Adrenal gland (tissue), 19 donors: ENCODE measurements at places on chromosomes 11 and 22. TPM values are rescaled to one million over a fixed set of nuclear protein-coding genes. Genes with fewer than 3 reads are reported as not detected.

The SCO2 gene
- 1.2 TPM for polyA plus RNA-seq

DNA sequence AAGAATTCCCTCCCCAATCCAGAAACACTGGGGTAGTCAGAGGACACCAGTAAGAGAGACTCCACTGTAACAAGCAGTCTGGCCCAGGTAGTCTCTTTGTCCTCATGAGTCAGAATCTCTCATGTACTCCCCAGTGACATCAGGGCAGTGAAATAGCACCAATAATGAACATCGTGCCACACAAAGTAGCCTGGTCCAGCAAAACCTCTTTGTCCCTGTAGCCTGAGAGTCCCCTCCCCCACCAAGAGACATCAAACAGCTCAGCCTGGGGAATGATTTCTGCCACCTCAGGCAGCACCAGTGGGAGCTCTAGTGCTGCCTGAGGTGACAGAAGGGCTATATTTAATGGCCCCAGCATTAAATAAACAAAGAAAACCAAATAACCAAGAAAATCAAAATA lies 88.1 kb downstream of the SBF2 start:
- no peak overlapping the region for H3K27ac ChIP-seq
- H3K4me3 ChIP-seq = no peak overlapping the region
- H3K4me1 ChIP-seq = no peaks in the 10 kb centered on the region
- no peak for DNase-seq

- no peak overlapping the region for H3K27ac ChIP-seq
- no peaks in the 10 kb centered on the region for H3K27me3 ChIP-seq
- DNase-seq = no peak
- no peaks in the 10 kb centered on the region for H3K4me1 ChIP-seq
- no peak overlapping the region for H3K4me3 ChIP-seq
Measured at GRCh38 chr11:129787532-129788155, 28.0 kb upstream of the TMEM45B start.

The MOGAT2 gene
- not detected for polyA plus RNA-seq

- H3K4me1 ChIP-seq = peaks cover 21% of the 10 kb centered on the region
- H3K27me3 ChIP-seq = no peaks in the 10 kb centered on the region
- H3K36me3 ChIP-seq = no peaks in the 10 kb centered on the region
- peak overlapping the region; percentile 68 for H3K4me3 ChIP-seq
- peak overlapping the region; percentile 88 for H3K27ac ChIP-seq
Measured at GRCh38 chr11:32891657-32892354, 805 bp upstream of the QSER1 start.

- no peak overlapping the region for H3K4me3 ChIP-seq
- no peaks in the 10 kb centered on the region for H3K27me3 ChIP-seq
- DNase-seq = no peak
Measured at GRCh38 chr11:83662494-83662893, 376.3 kb upstream of the CCDC90B start.

GRCh38 chr11:16380941-16381568 lies 24.7 kb upstream of the SOX6 start:
- no peak for DNase-seq
- no peaks in the 10 kb centered on the region for H3K4me1 ChIP-seq
- no peaks in the 10 kb centered on the region for H3K36me3 ChIP-seq
- H3K27me3 ChIP-seq = no peaks in the 10 kb centered on the region
- no peak overlapping the region for H3K27ac ChIP-seq

DNA sequence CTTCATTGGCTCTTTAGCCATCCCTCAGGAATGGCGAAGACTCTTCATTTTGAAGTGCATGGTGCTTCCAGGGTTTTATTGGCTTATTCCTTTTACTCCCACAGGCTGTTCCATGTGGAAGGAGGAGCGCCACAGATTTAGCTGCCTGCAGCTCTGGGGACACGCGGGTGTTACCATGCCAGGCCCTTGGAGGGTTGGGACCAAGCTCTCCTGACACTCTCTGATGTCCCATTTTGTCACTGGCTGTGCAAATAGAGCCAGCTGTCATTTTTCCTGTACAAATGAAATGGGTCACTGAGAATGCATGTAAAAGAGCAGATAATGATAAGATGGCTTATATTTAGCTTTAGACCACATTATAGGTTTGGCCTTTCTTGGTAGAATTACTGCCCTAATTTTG lies 9.2 kb downstream of the THYN1 start:
- H3K27ac ChIP-seq = no peak overlapping the region
- H3K36me3 ChIP-seq = no peaks in the 10 kb centered on the region
- H3K4me1 ChIP-seq = no peaks in the 10 kb centered on the region

DNA sequence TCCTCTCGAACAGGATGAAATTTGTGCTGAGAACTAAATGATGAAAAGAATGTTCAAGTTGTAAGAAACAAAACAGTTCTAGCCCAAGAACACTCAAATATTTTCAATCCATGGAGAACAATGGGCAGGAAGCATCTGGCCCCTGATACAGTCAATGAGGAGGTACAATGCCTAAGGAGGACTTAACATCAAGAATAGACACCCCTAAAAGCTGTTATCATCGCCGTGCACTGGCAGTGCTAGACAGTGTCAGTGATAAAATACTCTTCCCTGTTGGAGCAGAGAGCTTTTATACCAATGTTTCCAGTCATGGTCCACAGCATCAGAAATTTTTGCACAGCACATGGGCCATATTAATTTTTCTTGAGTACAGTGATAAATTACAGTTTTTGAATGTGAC lies 20.2 kb upstream of the VSTM5 start:
- H3K36me3 ChIP-seq = no peaks in the 10 kb centered on the region
- no peaks in the 10 kb centered on the region for H3K4me1 ChIP-seq

The KRTAP5-1 gene
- not detected for polyA plus RNA-seq

DNA sequence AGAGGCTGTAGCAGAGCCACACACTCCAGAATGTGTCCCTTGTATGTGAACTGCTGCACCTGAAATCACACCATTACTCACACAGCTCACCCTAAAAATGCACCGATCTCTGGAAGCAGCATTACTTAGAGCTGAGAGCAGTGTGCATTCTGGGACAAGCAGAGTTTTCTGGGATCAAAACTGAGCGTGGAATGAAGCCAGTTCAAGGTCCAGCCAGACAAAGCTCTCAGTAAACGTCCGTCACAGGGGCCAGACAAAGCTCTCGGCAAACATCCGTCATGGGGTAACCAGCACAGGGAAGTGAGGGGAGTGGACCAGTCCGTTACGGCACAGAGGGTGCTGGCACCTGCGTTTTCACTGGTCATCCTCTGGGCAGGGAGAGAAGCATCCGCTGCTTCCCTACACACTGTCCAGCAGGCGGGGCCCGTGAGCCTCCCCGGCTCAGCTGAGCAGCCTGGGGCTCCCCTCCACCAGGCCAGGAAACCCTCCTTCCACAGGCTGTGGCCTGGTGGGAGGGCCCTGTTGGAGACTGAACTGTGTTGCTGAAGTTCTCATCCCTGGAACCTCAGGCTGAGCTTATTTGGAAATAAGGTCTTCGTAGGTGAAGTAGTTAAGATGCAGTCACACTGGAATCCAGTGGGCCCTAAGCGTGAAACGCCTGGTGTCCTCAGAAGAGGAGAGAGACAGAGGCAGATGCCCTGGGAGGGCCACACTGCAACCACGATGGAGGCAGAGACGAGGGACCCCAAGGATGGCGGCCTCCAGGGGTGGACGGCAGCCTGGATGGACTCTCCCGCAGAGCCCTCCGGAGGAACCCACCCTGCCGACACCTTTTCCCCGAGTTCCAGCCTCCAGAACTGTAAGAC lies 883.9 kb downstream of the BRD1 start:
- peak; percentile 7 for DNase-seq
- no peak overlapping the region for H3K27ac ChIP-seq
- no peaks in the 10 kb centered on the region for H3K27me3 ChIP-seq
- no peak overlapping the region for H3K4me3 ChIP-seq
- H3K4me1 ChIP-seq = no peaks in the 10 kb centered on the region

The ME3 gene
- polyA plus RNA-seq = 78.6 TPM

GRCh38 chr22:25487508-25487907 lies 77.0 kb upstream of the GRK3 start:
- H3K4me3 ChIP-seq = no peak overlapping the region
- H3K27me3 ChIP-seq = no peaks in the 10 kb centered on the region
- H3K27ac ChIP-seq = no peak overlapping the region

GRCh38 chr11:20376162-20376730 lies 11.3 kb upstream of the PRMT3 start:
- H3K27ac ChIP-seq = no peak overlapping the region
- H3K4me1 ChIP-seq = no peaks in the 10 kb centered on the region
- no peaks in the 10 kb centered on the region for H3K27me3 ChIP-seq

DNA sequence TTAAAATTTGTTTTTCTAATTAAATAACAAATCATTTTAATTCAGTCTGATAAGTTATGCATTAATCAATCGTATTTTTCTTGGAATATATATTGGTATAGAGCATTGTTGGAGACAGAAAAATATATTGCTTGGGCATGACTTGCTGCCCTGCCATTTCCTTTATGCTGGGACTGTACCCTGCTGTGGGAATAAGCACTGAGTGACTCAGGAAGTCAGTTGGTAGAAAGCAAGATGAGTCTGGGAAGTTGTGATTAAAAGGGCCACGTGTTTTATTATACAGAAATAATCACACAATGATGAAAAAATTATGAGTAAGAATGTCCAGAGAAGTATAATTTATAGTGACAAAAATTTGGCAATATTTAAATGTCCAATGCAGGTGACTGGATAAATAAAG lies 139.5 kb downstream of the KIF18A start:
- H3K4me3 ChIP-seq = no peak overlapping the region
- no peaks in the 10 kb centered on the region for H3K4me1 ChIP-seq

GRCh38 chr11:100830978-100831732 lies 144.1 kb downstream of the ARHGAP42 start:
- H3K27ac ChIP-seq = no peak overlapping the region
- DNase-seq = no peak
- no peaks in the 10 kb centered on the region for H3K4me1 ChIP-seq
- H3K4me3 ChIP-seq = no peak overlapping the region
- H3K36me3 ChIP-seq = no peaks in the 10 kb centered on the region
- H3K27me3 ChIP-seq = no peaks in the 10 kb centered on the region

DNA sequence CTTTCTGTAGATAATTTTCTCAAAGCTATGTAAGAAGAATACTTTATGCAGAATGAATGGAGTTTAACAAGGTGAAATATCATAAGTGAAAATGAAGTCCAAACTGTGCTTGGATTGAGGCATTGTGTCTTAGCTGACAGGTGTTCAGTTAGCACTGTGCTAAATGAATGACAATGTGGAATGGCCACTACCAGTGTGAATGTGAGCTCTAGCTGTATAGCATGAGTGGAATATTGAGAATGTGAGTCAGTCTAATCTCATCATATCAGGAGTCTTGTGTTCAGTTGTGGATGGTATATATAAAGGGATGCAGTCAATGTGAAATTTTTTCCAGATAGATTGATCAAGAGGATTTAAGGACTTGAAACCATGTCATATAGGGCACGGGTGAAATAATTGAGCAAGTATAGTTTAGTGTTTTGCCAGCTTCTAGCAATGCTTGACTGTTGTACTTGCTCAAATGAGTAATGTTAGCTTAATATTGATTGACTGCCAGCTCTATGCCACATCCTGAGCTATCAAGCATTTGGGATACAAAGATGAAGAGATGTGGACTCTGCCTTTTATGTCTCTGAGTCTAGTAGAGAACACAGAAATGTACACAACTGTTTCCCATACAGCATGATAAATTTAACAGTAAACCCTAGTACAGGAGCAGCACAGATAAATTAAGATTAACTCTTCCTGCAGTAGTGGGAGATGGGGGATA lies 10.6 kb upstream of the RAG2 start:
- no peak overlapping the region for H3K4me3 ChIP-seq
- H3K4me1 ChIP-seq = no peaks in the 10 kb centered on the region
- no peaks in the 10 kb centered on the region for H3K36me3 ChIP-seq
- no peaks in the 10 kb centered on the region for H3K27me3 ChIP-seq
- H3K27ac ChIP-seq = no peak overlapping the region

The TRIM6 gene
- polyA plus RNA-seq = 6.0 TPM

The BTG4 gene
- not detected for polyA plus RNA-seq

The SERHL2 gene
- polyA plus RNA-seq = 5.8 TPM

GRCh38 chr22:27853424-27853823 lies 51.9 kb upstream of the MN1 start:
- H3K4me1 ChIP-seq = peaks cover 11% of the 10 kb centered on the region
- H3K4me3 ChIP-seq = no peak overlapping the region
- DNase-seq = no peak
- no peak overlapping the region for H3K27ac ChIP-seq
- H3K27me3 ChIP-seq = no peaks in the 10 kb centered on the region

DNA sequence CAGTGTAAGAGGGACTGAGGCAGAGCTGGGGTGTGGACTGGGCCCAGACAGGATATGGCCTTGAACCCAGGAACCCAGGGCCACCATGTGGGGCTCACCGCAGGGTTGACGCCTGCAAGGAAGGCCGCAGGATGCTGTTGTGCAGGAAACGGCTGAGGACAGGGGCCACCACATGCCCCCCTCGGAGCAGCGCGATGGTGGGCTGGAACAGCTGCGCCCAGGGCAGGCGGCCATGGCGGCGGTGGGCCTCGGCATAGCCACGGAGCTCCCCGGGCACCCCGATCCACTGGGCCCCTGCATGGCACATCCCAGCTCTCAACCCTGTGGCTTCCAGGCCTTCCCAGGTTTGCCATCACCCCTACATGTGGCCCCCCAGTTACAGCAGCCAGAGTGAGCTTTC lies 12.2 kb downstream of the GGT5 start:
- H3K36me3 ChIP-seq = no peaks in the 10 kb centered on the region
- no peaks in the 10 kb centered on the region for H3K27me3 ChIP-seq
- no peaks in the 10 kb centered on the region for H3K4me1 ChIP-seq
- H3K27ac ChIP-seq = peak overlapping the region; percentile 0

The TPBGL gene
- 1.5 TPM for polyA plus RNA-seq

DNA sequence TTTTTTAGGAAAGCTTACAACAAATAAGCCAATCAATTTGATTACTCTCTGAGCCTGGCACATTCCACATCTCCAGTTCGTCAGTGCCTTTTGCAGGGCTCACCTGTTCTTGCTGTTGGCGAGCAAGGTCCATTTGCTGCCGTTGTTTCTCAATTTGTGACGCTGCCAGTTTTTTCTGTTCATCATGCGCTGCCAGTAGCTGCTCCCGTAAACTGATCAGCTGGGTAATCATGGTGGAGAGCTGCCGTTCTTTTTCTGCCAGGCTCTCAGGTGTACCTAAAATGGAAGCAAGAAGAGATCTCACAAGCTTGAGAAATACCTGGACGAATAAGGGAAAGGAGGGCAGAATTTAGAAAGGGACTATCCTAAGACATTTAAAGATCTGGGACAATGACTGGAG lies 169.7 kb downstream of the SOX6 start:
- no peak overlapping the region for H3K4me3 ChIP-seq
- no peak for DNase-seq
- no peaks in the 10 kb centered on the region for H3K36me3 ChIP-seq
- no peaks in the 10 kb centered on the region for H3K4me1 ChIP-seq
- H3K27ac ChIP-seq = no peak overlapping the region
- H3K27me3 ChIP-seq = no peaks in the 10 kb centered on the region

- no peaks in the 10 kb centered on the region for H3K4me1 ChIP-seq
- no peaks in the 10 kb centered on the region for H3K27me3 ChIP-seq
- no peak overlapping the region for H3K4me3 ChIP-seq
- DNase-seq = no peak
- H3K27ac ChIP-seq = no peak overlapping the region
Measured at GRCh38 chr11:116403794-116404461, 368.9 kb downstream of the BUD13 start.

- no peaks in the 10 kb centered on the region for H3K27me3 ChIP-seq
- H3K36me3 ChIP-seq = no peaks in the 10 kb centered on the region
- H3K27ac ChIP-seq = no peak overlapping the region
- DNase-seq = no peak
Measured at GRCh38 chr11:3614742-3615171, 27.0 kb downstream of the ART5 start.

GRCh38 chr11:61885166-61885778 lies 6.1 kb downstream of the FADS3 start:
- no peak overlapping the region for H3K27ac ChIP-seq
- H3K4me1 ChIP-seq = peaks cover 10% of the 10 kb centered on the region
- H3K27me3 ChIP-seq = no peaks in the 10 kb centered on the region
- no peak overlapping the region for H3K4me3 ChIP-seq
- no peaks in the 10 kb centered on the region for H3K36me3 ChIP-seq

The RAPSN gene
- polyA plus RNA-seq = 3.9 TPM
